ENCODE measurements at places on chromosomes 5 and 9.

DNA sequence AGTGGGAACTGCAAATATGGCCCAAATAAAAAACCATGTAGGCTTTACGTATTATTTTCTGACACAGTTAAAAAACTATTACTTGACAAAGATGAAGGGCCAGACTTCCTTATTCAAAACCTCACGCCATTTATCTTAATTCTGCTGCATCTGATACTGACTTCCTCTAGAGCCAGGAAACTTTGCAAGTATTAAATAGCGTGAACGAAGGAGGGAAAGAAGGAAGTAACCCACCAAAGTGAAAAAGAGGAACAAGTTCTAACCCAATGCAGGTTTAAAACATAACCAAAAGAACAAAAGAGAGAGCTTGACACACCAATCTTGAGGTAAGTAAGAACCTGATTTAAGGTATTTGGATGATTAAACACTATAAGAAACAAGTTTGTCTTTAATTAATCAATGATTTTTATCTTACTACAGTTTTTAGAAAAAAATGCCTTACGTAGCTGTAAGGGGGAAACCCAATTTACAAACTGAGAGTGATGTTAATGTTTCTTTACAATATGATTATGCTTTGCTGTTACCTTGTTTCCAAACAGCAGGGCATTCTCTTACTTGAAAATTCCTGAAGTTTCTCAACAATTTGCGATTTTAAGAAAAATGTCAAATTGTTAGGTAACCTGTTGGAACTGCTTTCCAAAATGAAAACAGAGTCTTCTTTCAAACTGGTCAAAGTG is at the start of gene GAPT:
TSS of gene GAPT (plus strand) at position 220 of the 677 bp plus-strand sequence. CDS start 3,102 bp downstream, outside the sequence.
- DNase-seq, result no peak

GRCh38 chr5:3348576-3349535 is 246.8 kb upstream of the IRX1 start:
- no peak for DNase-seq

DNA sequence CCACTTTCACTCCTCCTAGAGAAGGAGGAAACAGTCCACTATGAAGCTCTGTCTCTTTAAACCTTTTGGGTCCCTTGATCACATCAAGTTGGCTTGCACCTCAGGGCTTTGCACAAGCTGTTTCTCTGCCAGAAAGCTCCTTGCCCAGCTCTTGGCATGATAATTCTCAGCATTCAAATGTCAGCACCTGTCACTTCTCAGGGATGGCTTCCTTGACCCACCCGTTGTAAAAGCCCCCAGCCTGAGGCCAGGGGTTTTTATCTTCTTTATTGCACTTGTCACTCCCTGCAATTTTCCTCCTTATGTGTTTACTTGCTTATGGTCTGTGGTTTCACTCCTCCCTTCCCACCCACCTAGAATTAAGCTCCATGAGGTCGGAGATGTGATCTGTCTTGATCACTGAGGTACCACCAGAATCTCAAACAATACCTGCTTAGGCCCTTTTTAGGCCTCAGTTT is 200.7 kb upstream of the TBC1D2 start:
- no peak for DNase-seq

DNA sequence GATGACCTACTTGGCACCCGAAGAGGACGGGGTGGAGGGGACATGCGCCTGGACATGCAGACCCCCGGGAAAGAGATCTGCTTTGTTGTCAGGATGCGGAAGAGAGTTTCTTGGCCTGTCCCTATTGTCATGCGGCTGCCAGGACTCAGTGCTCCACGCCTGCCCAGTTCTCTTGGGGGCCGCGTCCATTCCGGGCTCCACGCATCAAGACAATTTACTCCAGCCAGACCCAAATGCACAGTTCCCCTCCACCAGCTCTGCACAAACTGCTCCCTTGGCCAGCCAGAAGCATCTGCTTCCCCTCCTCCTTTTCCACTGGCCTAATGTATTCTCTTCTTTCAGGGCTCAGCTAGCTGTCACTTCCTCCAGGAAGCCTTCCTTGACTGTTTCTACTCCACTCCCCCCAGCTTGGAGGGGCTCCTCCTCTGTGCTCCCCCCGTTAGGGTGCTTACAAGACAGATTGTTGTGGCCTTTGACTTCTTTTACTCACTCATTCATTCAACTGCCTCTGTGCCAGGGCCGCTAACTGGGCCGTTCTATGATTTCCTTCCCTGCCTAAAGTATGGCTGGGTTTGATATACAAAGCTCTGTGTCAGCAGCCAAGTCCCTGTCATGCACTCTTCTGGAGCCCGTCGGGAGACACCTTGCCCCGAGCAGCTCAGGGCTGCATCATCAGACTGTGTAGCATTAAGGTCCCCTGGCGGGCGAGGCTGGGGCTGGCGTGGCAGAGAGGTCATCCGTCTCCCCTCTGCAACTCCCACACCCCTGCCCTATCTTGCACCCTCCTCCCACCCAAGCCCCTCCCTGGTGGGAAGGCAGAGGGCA is 6.6 kb downstream of the FIBCD1 start:
- DNase-seq, result no peak

GRCh38 chr5:33753704-33754103 is 138.1 kb downstream of the ADAMTS12 start:
- no peak for DNase-seq

DNA sequence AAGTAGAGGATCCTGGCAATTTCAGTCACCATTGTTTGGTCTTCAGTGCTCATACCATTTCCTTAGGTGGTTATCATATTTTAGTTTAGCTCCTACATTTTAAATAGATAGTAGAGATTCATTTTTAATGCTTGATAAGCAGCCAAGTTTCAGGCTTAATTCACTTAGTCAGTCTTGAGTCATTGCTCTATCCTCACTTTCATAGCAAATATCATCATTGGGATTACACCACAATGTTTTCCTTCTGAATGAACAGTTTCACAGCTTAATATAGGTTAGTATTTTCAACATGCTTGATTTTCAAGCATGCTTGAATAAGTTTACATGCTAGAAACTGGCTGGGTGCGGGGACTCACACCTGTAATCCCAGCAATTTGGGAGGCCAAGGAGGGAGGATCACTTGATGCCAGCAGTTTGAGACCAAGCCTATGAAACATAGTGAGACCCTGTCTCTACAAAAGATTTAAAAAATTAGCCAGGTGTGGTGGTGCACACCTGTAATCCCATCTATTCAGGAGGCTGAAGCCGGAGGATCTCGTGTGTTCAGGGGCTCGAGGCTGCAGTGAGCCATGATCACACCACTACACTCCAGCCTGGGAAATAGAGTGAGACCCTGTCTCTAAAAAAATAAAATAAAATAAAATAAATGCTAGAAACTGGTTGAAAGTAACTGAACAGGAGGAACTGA is 339.9 kb downstream of the ADGRV1 start:
- no peak for DNase-seq

GRCh38 chr5:146816775-146817387 is 61.7 kb downstream of the PPP2R2B start:
- no peak for DNase-seq

DNA sequence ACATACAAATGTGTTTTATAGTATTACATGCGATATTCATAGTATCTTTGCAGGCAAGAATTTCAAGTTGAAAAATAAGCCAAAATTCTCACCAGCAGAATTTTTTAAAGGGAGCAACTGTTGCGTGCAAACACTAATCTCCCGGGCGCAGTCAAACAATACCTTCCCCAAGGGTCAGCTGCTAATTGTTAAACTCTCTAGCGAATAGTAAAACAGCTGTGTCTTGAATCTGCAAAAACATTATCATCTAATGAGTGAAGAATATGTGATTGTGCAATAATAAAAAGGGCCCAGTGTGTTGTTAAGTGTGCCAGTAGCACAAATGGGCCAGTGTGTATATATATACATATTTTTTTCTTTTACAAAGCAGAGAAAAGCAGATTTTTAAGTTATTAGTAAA is 131.4 kb downstream of the CCDC192 start:
- DNase-seq, result no peak

DNA sequence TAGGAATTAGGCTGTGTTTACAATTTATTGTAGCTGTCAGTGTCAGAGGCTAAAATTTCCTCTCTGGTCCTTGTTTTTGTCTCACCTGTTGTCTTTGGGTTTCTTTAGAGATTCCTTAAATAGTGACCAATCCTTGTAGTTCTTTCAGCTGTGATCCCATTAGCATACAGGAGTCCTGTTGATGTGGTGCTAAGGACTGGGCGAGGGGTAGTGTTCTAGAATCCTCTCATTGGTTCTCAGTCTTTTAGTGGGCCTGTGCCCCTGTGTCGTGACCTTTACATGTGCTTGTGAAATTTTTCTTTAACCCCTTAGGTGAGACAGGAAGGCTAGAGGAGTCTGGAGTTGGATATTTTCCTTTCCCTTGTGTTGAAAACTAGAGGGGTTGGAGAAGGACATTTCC is 51.2 kb downstream of the ZNF618 start:
- no peak for DNase-seq

DNA sequence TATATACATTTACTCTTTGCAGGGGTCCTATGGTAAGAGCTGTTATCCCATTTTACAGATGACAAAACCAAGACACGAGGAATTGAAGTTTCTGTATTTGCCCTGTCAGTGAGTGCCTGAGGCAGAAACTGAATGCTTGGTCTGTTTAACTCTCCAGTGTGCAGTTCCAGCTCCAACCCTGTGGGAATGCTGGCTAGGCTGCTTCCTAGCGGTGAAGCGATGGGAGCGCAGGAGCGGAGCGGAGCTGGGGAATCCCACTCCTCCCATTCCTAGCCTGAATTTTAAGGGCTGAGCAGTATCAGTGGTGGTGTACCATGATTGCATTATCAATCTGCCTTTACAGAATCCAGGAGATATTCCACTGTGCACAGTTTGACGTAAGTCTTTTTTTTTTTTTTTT is 202.3 kb downstream of the LRRC70 start:
- DNase-seq, result no peak

DNA sequence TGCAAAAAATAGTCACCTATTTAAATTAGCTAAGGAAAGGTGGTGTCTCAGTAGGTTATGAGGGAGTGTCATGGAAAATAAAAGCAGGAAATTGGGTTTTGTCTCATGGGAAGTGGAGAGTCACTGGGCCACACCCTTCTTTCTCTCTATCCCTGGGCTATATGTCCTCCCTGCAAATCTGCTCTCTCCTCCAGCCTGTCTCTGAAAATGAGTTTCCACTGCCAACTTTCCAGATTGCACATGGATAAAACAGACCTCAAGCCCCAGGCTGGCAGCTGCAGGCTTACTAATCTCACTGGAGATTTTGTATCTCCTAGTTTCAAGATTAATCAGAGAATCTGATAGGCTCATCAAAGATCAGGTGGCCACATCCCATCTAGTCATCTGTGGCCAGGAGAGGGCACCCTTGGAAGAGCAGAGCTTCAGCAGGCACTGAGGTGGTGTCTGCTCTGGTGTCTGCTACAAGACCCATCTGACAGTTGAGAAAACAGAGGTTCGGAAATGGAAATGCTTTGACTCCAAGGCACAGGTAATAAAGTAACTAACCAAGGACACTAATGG is 178.9 kb downstream of the MSX2 start:
- no peak for DNase-seq

GRCh38 chr5:567664-568060 is 43.4 kb upstream of the SLC9A3 start:
- no peak for DNase-seq

DNA sequence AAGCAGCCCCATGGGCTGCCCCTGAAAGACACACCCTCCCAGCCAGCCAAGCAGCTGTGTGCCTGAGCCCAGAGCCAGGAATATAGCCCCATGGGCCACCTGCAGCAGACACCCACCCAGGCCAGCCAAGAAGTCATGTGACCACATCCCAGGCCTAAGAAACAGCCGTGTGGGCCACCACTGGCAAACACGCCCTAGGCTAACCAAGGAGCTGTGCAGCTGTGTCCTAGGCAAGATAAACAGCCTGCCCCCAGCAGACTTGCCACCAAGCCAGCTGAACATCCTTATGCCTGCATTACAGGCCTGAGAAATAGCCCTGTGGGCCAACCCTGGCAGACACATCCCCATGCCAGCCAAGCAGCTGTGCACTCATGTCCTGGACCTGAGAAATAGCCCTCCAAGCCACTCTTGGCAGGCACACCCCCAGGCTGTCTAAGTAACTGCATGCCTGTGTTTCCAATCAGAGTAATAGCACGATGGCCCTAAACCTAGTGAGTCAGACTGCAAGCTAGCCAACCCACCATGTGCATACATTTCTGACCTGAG is 143.0 kb downstream of the ADAMTS6 start:
- no peak for DNase-seq

DNA sequence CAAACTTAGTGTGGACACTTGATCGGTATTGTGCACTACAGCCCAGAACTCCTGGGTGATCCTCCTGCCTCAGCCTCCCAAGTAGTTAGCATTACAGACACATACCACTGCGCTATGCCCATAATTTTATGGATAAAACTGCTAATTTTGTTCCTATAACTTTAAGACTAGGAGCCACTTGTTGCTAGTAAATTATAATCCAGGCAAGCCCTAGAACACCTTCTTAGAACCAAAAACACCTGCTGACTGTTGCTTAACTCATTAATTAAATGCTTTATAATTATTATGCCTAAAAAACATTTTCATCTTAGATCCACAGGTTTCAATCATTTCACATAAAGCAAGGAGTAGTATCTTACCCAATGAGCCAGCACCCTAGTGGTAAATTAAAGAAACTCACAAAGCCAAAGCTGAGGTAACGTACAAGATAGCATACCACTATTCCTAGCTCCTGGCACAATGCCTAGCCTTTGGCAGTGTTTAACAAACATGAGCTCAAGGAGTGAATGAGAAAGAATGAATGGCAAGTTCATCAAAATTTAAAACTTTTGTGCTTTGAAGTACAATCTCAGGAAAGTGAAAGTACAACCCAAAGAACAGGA is 5.4 kb downstream of the MRPS27 start:
- DNase-seq, result no peak

GRCh38 chr5:179422213-179422855 is 77.1 kb upstream of the ADAMTS2 start:
- DNase-seq, result no peak

DNA sequence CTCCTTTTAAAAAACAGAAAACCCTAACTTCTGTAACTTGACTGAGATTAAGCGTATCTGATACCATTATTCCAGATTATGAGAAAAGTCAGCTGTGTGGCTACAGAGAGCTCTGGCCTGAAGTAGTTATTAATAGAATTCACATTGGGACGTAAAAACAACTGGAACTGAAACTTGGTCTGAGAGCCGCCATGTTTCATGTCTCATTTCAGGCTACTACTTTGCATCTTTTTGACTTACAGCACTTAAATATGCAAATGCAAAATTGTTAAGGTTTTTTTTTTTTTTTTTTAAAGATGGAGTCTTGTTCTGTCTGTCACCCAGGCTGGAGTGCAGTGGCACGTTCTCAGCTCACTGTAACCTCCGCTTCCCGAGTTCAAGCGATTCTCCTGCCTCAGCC is 25.2 kb downstream of the MAP3K1 start:
- no peak for DNase-seq

GRCh38 chr5:58244819-58245475 is 214.9 kb downstream of the PLK2 start:
- DNase-seq, result no peak

DNA sequence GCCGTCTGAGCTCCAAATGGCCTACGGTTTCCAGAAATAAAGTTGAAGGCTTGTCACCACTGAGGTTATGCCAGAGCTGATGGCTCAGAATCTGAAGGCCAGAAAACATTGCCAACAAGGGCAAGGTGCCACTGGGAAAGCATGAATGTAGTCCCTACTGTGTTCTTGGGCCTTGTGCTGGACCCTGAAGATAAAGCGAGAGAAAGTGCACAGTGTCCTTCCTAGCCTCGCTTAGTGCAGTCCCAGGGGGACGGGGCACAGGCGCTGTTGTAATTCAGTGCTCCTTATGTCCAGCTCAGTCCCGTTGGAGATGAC is 84.5 kb downstream of the NDFIP1 start:
- DNase-seq, result no peak

Measured in stimulated activated CD4-positive, alpha-beta T cell treated with anti-CD3 and anti-CD28 coated beads, Interleukin-15, amount 100 ng/mL, for 1 hour (primary cell).